NCI-H1417 treated with DMSO at 0.1 percent for 48 hours (cell line): ENCODE measurements at places on chromosomes 6 and 20.

DNA sequence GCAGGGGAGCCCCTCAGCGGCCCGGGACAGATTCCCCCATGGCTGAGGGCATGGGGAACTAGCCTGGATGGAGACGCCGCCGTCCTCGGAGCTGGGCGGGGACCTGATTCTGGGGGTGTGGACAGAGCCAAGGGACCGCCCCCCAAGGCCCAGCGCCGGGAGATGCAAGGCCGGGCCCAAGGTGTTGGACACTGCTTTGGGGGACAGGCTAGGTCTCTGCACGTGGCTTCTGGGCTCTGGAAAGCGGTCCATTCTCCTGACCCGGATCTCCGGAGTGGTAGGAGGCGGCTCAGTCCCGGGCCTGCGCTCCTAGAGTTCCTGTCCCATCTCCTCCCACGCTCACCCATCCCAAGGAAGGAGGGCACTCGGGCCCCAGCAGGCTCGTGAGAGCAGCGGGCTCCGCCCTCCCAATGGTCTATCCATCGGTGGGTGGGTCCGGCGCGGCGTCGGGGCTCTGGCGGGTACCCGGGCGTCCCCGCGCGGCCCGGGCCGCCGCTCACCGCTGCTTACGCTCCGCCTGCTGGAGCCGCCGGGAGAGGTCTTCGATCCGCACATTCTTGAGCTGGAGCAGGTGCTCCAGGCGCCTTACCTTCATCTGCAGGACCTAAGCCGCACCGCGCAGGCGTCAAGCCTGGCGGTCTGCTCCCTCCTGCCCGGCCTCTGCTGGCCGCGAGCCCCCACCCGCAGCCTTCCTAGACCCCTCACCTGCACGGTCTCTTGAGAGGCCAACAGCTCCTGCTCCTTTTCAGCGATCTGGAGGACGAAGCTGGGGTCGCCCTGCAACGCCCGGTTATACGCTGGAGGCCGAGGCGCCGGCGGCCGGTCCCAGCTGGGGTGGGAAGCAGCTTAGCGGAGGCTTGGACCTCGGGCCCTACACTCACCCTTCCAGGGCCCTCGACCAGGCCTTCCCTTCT is 3.3 kb downstream of the SPEF1 start:
- no peak for DNase-seq

- DNase-seq, result no peak
These were observed 13.7 kb downstream of the TRAF3IP2 start for GRCh38 chr6:111591901-111592461.

GRCh38 chr6:151071295-151071694 is 168.5 kb upstream of the AKAP12 start:
- DNase-seq, result no peak

DNA sequence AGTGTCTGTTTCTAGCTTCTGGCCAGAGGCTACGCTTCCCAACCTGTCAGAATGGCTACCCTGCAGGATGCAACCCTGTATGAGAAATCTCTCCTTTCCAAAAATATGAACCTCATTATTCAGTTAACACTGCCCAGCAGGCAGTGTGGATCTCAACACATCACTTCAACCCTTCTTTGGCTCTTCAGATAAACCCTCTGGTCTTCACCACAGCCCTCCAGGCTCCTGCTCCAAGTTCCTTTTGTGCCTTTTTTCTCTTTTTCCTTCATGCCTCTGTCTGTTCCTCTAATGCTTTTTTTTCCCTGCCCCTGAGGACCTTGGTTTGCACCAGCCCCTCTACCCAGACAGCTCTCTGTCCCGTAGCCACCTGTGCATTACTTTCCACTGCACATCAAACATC is 207.4 kb downstream of the MYLK4 start:
- no peak for DNase-seq

- DNase-seq, result no peak
These were observed 5.4 kb downstream of the NPBWR2 start for GRCh38 chr20:64101731-64102621.

DNA sequence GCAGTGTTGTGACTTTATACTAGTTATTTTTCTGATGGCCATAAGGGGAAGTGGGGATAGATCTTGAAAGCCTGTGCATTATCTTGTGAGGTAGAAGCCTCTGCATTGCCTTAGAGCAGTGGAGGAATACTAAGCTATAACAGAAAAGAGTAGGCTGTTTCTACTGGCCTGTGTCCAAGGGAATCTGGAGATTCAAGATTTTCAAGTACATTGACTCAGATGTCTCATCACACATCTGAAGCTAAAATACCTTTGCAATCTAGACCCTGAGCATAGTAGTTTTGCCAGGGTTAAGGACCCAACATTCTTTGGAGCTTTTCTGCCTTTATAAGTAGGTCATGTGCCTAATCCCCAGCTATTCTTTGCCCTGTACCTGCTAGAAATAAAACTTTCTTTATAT is 272.3 kb downstream of the TENT5A start:
- DNase-seq, result no peak

DNA sequence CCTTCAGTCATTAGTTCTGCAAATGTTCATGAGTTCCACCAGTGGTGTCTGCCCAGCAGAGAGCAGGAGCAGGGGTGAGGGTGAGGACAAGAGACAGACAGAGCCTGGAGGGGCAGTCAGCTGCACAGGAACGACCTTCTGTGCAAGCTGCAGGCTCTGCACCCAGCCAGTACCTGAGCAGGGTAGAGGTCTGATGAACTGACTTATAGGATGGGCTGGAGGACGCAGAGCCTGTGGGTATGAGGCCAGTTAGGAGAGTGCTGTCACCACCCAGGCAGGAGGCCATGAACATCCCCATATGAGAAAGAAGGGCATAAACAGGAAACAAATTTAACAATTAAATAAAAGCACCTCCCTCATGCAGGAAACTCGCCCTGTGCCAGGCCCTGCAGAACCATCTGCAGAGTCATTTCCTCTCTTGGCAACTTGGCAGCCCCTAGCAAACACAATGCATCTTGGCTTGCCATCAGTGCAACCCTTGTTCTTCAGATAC is 17.9 kb downstream of the C6orf15 start:
- DNase-seq, result no peak

DNA sequence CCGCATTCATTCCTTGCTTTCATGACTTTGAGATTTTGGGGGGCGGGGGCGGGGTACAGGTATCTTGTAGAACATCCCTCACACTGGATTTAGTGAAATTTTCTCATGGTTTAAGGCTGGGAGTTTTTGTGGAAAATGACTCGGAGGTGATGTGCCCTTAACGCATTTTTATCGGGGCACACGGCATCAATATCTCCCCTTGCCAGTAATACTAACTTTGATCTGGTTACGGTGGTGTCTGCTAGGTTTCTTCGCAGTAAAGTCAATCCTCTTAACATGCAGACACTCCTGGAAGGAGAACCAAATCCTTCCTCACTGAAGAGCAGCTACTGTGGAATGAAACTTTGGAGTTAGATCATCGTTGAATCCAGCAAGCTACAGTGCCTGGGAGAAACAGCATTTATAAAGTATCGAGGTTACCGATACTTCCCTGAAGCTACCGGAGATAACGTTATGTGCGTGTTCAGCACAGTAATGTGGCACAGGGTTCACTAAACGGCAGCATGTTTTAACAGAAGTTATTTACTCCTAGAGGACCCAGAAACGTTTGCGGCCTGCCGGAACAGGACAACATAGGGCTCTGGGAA is 1.2 kb upstream of the DYNLRB1 start:
- DNase-seq, result no peak
